ENCODE measurements at places on chromosomes 4 and X.

GRCh38 chrX:135639066-135639780 lies 74.2 kb upstream of the CT45A1 start:
- DNase-seq = no peak

GRCh38 chr4:16253127-16253960 lies 27.1 kb upstream of the TAPT1 start:
- no peak for DNase-seq

DNA sequence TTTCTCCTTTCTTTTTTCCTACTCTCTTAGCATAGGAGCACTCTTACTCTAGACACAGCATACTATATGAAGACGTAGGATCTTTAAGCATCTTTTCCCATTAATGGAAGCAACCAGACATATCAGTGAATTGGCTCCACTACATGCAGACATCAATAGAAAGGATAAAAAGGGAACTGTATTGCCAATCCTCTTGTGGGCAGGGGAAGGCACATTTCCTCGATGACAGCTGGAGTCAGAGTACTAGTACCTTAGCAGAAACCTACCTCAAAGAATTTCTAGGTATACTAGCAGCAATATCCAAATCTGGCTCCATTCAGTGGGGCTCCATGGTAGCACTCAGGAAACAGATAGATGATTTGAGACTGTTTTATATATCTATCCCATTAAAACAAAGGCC lies 20.1 kb downstream of the CYBB start:
- no peak for DNase-seq

DNA sequence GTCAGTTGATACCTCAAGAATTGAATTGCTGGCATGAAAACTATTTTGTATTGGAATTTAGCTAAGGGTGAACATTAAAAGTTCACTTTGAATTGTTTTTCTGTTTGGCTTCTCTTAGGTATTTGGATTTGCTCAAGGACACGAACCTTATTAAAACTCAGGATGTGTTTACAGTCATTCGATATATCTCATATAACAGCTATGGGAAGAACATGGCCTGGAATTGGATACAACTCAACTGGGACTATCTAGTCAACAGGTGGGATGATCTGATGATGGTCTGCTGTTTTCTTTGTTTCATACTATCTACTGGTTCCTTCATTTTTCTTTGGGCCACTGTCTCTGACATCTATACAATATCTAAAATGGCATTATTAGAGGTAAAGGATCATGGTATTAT lies 69.7 kb downstream of the PITX2 start:
- DNase-seq = no peak

DNA sequence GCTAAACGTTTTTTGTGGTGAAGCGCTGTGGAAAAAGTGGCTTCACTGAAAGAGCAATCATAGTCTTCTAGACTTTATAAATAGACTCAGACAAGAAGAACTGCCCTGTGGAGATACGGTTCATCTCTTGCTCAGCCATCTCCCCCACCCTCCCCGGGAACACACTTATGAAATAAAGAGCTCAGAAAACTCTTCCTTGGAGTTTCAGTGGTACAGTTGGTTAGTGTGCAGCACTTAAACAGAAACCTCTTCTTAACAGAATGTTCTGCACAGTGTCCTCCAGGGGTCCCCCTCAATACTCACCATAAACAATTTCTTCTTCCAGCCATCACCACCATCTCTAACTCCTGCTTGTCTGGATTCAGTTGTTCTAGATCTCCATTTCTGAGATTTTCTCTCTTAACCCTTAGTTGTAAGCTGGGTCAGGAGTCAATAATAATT lies 313.0 kb downstream of the ARHGAP10 start:
- DNase-seq = peak; percentile 74

- no peak for DNase-seq
Observed at GRCh38 chrX:26414534-26414933, 198.6 kb downstream of the MAGEB5 start.

DNA sequence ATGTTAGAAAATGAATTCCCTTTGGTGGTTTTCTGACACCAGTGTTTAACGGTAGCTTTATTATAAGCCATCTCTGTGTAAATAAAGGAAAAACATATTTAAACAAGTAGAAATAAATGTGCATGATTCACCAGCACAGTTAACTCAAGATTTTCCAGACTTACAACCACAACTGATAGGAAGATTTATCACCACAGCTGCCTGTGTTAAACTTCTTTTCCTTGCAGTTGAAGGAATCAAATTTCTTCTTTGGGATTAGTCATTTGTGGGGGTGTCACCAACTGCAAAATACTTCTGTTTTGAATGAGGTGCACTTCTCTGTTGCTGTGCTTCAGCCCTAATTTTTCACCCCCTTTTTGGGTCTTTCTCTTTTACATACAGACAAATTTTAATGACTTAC lies 128.1 kb upstream of the STK26 start:
- no peak for DNase-seq

GRCh38 chr4:144633215-144633614 lies 12.7 kb upstream of the HHIP start:
- no peak for DNase-seq

- peak; percentile 19 for DNase-seq
Observed at GRCh38 chr4:95510145-95510544, 38.6 kb downstream of the UNC5C start.

DNA sequence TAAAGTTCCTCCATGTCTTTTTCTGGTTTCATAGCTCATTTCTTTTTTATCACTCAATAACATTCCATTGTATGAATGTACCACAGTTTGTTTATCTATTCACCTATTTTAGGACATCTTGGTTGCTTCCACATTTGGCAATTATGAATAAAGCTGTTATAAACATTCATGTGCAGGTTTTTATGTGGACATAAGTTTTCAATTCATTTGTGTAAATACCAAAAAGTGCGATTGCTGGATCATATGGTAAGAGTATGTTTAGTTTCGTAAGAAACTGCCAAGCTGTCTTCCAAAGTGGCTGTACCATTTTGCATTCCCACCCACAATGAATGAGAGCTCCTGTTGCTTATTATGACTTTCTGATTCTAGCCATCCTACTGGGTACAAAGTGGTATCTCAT lies 36.3 kb upstream of the ZFX start:
- DNase-seq = no peak

DNA sequence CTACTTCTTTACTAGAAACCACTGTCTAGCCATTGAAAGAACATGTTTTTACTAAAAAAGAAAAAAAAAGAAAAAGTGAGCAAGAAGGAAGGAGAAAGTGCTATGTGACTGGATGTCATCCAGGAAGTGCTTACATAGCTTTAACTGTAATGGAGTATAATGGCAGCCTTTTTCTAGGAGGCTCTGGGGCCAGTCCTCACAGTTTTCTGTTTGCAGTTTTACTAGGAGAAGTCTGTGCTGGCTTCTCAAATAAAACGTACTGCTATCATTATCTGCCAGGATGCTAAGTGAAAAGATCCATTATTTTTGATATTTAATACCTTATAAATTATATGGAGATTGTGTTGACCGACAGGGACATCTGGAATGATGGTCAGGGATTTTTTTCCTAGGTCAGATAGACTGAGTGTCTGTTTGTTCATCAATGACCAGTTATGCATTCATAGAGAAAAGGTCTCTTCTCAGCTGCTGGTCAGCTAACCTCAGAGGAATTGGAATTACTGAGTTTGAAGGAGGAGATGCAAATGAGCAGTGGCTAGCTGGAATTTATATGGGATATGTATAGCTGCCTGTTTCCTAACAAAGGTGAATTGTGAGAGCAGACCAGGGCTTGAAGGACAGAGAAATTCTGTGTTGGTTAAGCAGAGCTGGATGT lies 21.7 kb downstream of the LPAR4 start:
- DNase-seq = no peak

GRCh38 chrX:8981723-8982122 lies 52.2 kb downstream of the FAM9B start:
- peak; percentile 30 for DNase-seq

- no peak for DNase-seq
Observed at GRCh38 chr4:158282252-158282651, 72.0 kb downstream of the TMEM144 start.

GRCh38 chr4:148112231-148112982 lies 329.8 kb downstream of the NR3C2 start:
- no peak for DNase-seq

DNA sequence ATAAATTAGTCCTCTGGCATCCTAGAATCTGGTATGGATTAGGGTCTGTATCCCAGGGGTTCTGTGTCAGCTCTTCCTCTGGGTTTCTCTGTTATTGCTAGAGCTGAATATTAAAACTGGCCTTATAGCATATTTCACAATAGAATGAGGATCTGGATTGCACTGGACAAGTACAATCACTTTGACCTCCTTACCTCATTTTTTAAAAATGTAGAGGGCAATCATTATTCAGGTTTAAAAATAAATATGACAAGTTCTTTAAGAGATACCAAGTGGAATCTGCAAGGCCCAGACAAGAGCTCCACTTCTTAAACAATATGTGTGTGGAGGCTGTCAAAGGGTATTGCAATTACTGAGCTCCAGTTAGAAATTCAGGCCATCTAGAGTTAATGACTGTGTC lies 1.4 kb downstream of the PALLD start:
- no peak for DNase-seq

GRCh38 chrX:39613997-39614679 lies 483.6 kb downstream of the BCOR start:
- peak; percentile 75 for DNase-seq

GRCh38 chr4:184460499-184461285 lies 13.7 kb downstream of the IRF2 start:
- DNase-seq = no peak

GRCh38 chr4:76090241-76090691 lies 15.8 kb downstream of the ART3 start:
- DNase-seq = peak; percentile 7

DNA sequence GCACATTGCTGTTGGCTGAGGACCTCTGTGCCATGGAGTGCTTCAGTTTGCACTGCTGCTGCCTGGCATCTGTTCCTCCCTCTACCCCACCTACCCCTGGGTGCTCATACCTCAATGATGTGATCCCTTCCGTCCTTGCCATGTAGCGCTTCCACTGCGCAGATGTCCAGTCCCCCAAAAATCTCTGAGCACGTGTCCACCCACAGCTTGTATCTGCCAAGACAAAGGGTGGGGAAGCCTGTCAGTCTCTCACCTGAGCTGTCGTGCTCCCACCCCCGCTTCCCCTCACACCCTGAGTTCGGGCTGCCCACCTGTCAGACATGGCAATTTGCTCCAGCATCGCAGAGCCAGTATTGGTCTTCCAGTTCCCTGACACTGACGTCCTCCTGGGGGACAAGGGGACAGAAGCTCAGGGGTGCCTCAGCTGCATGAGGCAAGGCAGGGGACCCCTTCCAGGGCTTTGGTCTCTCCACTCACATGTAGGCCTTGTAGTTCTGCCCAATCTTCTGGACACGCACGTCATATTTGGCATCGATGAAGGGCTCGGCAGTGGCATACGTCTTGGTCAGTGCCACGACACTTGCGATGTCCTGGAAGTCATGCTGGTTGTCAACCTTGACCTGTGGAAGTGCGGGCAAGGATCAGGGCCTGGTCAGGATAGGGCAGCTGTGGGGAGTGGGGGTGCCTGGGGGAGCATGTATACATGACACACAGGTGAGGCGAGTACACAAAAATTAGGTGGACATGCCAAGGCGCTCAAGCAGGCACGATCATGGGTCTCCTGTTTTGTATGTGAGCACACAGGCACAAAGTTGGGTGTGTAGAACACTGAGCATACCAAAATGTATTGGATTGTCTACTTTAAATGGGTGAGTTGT lies 6.0 kb upstream of the TIMP1 start:
- no peak for DNase-seq

DNA sequence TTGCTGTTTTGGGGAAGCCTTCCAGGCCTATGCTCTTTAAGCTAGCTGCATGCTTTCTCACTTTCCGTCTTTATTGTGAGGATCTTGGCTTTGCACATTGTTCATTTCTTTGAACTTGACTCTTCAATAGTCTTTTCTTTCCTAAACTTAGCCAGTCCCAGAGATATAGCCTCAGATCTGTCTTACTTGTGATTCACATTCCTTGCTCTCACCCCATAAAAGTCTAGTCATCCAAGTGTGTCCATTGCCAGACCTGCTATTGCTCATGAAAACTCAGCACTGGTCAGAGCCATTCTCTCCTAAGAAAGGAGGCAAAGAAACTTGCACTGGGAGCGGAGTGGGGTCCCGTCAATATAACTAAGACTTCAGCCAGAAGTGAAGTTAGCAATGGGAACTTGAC lies 275.0 kb upstream of the CTSO start:
- no peak for DNase-seq

DNA sequence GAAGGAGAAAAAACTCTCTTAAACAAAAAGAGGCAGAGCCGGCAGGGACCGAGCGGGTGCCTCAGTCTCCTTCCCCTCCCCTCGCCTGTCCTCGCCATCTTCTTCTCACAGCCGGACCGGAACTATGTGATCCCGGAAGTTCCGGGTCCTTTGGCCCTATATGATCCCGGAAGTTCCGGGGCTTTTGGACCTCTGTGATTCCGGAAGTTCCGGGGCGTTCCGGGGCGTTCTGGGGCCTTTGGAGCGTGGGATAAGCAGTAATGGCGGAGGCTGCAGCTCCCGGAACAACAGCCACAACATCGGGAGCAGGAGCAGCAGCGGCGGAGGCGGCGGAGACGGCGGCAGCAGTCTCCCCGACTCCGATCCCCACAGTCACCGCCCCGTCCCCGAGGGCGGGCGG lies 98.9 kb upstream of the MED14 start:
- no peak for DNase-seq

DNA sequence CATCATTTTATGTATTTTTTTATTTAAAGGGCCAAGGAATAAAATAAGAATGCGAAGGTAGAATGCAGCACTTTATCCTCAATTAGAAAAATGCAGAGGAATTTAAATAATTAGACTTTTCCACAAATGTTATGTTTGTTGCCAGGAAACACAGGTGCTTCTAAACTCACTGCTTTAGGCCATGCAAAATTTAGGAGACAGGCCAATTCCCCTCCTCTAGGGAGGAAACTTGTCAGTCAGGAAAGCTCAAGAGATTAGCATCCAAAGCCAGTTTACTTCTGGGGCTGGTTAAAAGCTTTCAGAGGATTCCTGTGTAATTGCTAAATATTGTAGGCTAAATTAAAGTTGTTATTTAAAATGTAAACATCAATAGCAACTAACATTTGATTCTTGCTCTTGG lies 124.5 kb downstream of the DMD start:
- DNase-seq = no peak

GRCh38 chrX:72247206-72247942 lies 8.5 kb upstream of the ERCC6L start:
- DNase-seq = no peak

DNA sequence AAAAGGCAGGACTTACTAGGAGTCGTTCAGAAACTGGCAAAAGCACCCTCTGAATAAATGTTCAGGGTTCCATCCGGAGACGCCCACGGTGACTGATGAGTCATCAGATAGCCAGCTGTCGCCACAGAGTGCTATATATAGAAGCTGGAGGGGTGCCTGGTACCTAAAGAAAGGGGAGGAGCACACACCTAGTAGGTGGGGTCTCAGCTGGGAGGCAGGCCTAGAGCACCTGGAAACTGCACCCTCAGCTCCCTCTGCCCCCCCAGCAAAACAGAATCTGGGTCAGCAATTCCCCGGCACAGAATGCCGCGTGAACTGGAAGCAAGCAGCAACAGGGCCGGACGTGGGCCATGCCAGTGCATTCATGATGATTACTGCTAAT lies 242.0 kb downstream of the BCOR start:
- peak; percentile 92 for DNase-seq

GRCh38 chr4:15738877-15739276 lies 36.0 kb downstream of the BST1 start:
- DNase-seq = no peak
